ENCODE measurements at places on chromosomes 2 and 18.

- no peak for DNase-seq
These were observed 28.4 kb downstream of the ITGA4 start for GRCh38 chr2:181485638-181485946.

GRCh38 chr2:9163306-9164111, 43.1 kb upstream of the ASAP2 start:
- peak; percentile 50 for DNase-seq

- peak; percentile 17 for DNase-seq
These were observed 122.3 kb upstream of the DOCK10 start for GRCh38 chr2:225164401-225165050.

GRCh38 chr2:33371304-33372090, 105.0 kb upstream of the RASGRP3 start:
- no peak for DNase-seq

DNA sequence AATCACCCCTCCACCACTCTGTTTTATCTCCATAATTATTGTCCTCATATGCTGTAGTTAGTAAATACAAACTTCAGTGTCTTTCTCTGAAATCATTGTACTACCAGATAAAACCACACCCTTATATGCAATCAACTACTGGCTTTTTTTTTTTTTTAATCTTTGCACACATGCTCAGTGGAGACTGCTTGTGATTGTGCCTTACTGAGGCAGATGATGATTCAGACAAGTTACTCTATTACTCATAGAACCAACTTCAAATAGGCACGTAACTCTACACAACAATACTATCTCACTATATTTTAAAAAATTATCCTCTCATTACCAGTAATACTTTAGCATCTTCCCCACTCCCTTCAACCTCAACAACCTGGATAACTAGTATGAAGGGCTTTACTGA, 1278.4 kb upstream of the PIK3C3 start:
- DNase-seq = peak; percentile 74

DNA sequence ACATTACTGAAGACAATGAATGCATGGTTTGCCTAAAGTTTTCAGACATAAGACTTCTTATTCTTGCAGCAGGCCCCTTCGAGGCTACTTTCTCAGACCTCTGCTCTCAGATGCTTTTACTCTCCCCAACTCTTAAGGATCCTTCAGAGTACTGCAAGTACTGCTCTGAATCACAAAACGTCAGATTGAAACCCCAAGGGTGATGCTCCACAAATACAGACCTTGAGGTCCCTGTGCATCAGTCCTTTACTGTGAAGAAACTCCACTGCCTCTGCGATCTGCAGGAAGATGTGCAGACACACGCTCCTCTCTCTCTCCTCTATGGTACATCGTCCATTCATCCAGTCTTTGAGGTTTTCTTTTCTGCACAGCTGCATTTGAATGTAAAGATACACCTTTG, 52.8 kb downstream of the EIF2AK3 start:
- DNase-seq = no peak

DNA sequence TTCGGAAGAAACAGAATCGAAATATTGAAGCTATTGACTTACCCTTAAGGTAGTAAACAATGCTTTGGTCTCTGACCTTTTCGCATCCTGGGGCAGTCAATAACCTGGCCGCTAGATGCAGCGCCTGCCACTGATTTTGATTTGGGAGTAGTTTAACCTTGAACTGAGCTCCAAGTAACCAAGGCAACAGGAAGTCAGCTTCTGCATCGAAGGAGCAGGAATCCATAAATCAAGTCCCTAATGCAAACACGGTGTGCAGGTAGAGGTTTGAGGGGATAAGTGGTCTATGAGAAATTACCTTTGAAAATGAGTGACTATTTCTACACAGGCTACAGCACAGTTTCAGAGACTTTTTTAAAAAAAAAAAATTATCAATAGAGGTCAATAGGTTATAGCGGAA, 353.5 kb downstream of the SETBP1 start:
- DNase-seq = no peak

- DNase-seq = no peak
These were observed 219.6 kb downstream of the RND3 start for GRCh38 chr2:150267651-150268415.

- no peak for DNase-seq
These were observed 715.7 kb upstream of the NXPH2 start for GRCh38 chr2:139495851-139496250.

DNA sequence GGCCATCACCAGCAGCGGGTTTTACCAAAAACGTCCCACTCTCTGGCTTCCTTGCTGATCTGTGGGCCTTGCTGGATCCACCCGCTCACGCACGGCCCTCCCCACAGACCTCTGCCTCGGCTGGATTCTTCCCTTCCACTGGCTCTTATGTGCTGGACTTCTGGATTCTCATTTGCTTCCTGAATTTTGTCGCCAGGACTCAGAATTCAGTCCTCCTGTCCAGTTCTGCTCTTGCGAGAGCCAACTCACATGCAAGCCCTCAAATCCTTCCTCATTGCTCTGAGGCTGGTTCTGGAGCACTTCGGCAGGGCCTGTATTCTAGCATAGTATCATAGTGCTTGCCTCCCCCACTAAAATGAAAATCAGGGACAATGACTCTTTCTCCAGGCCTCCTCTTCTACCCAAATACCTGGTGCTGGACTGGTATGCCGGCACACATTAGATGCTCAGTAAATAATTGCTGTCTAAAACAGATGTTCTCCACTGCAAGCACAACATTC, 115.5 kb downstream of the ATL2 start:
- DNase-seq = no peak

GRCh38 chr2:234495251-234496054, 1.4 kb downstream of the ARL4C start:
- DNase-seq = no peak

GRCh38 chr2:48496849-48497248, 33.1 kb upstream of the STON1 start:
- DNase-seq = peak; percentile 97

GRCh38 chr18:30280861-30281470, 761.6 kb downstream of the DSC3 start:
- peak; percentile 51 for DNase-seq

DNA sequence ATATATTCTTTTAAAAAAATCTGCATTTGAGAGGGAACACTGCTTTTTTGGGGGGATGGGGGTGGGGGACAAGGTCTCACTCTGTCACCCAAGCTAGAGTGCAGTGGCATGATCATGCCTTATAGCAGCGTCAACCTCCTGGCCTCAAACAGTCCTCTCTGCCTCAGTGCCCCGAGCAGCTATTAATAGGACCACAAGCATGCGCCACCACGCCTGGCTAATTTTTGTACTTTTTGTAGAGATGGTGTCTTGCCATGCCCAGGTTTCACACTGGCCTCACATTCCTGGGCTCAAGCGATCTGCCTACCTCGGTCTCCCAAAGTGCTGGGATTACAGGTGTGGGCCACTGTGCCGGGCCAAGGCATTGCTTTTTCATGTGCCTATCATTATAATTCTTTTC, 154.2 kb downstream of the ATAD2B start:
- no peak for DNase-seq
